ENCODE measurements at places on chromosomes 13 and 19.

DNA sequence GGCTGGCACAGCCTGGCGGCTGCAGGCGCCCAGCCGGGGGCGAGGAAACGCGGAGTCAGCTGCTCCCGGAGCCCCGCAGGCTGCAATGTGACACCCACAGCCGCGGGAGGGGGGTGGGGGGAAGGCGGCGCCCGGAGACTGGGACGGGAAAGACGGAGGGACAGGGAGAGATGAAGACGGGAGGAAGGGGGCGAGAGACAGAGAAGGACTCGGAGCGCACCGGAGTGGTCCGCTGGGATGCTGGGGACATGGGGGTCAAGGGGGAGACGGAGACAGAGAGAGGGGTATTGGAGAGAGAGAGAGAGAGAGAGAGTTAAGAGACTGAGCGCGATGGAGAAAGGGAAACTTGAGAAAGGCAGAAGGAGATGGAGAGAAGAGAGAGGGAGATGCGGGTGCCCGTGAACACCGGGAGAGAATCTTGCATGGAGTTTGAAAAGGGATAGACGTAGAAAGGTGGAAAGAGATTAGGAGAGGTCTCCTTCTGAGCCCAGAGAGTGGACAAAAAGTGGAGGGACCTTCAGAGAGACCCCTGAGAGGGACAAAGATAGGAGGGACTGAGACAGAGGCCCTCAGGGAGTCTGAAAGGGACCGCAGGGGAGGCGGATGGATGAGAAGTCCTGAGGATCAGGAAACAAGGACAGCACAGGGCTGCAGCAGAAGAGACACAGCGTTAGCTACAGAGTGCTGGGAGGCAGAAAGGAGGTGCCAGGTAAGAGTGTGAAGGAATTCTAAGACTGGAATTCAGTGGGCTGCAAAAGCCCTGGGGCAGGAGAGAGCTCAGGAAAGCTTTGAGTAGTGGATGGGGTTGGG is 1.0 kb downstream of the SCN1B start:
- no peak for DNase-seq

- peak; percentile 22 for DNase-seq
These were observed 27.1 kb downstream of the PIBF1 start for GRCh38 chr13:72808917-72809500.

DNA sequence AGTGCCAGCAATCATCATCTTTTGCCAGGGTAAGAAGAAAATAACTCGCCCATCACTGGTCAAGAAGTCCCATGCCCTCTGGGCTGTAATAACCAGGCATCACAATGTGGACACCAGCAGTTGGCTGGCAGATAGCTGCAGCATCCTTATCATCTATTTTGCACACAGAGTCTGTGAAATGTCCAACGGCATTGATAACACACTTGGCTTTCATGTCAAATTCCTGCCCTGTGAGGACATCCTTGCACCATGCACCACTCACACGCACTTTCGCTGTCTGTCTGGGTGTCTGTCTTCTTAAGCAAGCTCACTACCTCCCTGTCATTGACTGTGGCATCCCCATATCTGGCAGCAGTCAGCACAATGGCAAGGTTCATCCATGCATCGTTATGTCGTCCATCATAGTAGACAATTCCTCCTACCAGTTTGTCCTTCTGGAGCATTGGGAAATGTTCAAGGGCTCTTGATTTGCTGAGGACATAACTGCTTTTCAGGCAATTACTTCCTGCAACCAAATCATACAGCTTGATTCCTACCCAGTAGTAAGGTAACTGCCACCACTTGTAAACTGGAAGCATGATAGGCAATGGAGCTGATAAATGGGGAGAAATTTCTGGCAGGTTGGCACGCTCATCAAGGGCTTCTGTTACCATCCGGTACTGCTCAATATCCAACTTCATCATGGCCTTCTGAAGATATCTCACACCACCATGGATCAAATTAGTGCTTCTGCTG is 6.8 kb upstream of the ZSCAN5A start:
- no peak for DNase-seq

GRCh38 chr13:112579310-112579843 is 8.6 kb downstream of the TUBGCP3 start:
- DNase-seq: no peak

- DNase-seq: no peak
These were observed 10.1 kb downstream of the EPS15L1 start for GRCh38 chr19:16461630-16462051.

- no peak for DNase-seq
These were observed 30.3 kb downstream of the OXGR1 start for GRCh38 chr13:96963786-96964475.
